Bronchial smooth muscle cell (primary cell): ENCODE measurements at places on chromosomes 1 and 21. TPM values are rescaled to one million over a fixed set of nuclear protein-coding genes. Genes with fewer than 3 reads are reported as not detected.

CAMTA1 gene
- total RNA-seq: 50.8 and 56.7 TPM in 2 replicates

PLEKHN1 gene
- total RNA-seq: 0.09 and 0.63 TPM in 2 replicates

TDRD5 gene
- not detected in 2 replicates for total RNA-seq

SLC9C2 gene
- total RNA-seq: not detected in 2 replicates

ADORA3 gene
- 0.16 and 0.17 TPM in 2 replicates for total RNA-seq

AMY1A gene
- not detected in 2 replicates for total RNA-seq

FCRL2 gene
- not detected in 2 replicates for total RNA-seq

VSIG8 gene
- under 0.01 TPM in 2 replicates for total RNA-seq

LGR6 gene
- total RNA-seq: not detected in 2 replicates

AKR7A2 gene
- 88.7 and 112 TPM in 2 replicates for total RNA-seq

RPS6KA1 gene
- 0.52 and 1.7 TPM in 2 replicates for total RNA-seq

SPRR2F gene
- not detected in 2 replicates for total RNA-seq

ZBTB7B gene
- total RNA-seq: 8.5 and 9.1 TPM in 2 replicates

CLCA1 gene
- total RNA-seq: not detected in 2 replicates
